ENCODE measurements at places on chromosomes 6 and 20.

DNA sequence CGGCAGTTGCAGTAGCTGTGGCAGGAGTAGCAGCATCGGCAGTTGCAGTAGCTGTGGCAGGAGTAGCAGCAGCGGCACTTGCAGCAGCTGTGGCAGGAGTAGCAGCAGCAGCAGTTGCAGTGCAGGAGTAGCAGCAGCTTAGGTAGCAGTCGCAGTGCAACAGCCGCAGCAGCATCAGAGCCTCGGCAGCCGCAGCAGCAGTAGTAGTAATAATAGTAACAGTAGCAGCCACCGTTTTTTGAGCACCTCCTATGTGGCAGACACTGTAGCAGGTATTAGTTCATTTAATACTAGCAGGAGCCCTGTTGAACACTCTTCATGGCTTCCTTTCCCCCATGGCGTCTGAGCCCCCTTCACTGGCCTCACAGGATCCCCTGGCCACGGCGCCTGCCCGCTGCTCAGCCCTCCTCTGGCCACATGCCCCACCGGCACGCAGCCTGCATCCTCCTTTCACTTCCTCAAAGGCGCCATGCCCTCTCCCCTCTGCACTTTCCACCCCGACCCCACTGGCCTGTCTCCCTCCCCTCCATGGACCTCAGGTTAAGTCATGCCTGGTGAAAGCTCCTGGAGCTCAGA, 19.1 kb upstream of the IRF4 start:
- DNase-seq, result no peak

GRCh38 chr6:15280028-15280427, 34.2 kb downstream of the JARID2 start:
- no peak for DNase-seq

DNA sequence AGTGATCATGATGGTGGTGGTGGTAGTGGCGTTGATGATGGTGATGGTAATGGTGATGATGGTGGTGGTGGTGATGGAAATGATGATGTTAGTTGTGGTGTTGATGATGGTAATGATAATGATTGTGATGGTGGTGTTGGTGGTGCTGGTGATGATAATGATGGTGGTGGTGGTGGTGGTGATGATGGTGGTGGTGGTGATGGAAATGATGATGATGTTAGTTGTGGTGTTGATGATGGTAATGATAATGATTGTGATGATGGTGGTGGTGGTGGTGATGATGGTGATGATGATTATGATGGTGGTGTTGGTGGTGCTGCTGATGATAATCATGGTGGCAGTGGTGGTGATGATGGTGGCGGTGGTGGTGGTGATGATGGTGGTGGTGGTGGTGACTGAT, 51.4 kb downstream of the ARHGAP40 start:
- no peak for DNase-seq

- DNase-seq, result no peak
Observed at GRCh38 chr6:43636308-43636659, 644 bp downstream of the MAD2L1BP start.

- no peak for DNase-seq
Observed at GRCh38 chr6:6350696-6351095, 30.2 kb upstream of the F13A1 start.

GRCh38 chr6:135117413-135117968, 62.9 kb upstream of the HBS1L start:
- DNase-seq, result no peak

DNA sequence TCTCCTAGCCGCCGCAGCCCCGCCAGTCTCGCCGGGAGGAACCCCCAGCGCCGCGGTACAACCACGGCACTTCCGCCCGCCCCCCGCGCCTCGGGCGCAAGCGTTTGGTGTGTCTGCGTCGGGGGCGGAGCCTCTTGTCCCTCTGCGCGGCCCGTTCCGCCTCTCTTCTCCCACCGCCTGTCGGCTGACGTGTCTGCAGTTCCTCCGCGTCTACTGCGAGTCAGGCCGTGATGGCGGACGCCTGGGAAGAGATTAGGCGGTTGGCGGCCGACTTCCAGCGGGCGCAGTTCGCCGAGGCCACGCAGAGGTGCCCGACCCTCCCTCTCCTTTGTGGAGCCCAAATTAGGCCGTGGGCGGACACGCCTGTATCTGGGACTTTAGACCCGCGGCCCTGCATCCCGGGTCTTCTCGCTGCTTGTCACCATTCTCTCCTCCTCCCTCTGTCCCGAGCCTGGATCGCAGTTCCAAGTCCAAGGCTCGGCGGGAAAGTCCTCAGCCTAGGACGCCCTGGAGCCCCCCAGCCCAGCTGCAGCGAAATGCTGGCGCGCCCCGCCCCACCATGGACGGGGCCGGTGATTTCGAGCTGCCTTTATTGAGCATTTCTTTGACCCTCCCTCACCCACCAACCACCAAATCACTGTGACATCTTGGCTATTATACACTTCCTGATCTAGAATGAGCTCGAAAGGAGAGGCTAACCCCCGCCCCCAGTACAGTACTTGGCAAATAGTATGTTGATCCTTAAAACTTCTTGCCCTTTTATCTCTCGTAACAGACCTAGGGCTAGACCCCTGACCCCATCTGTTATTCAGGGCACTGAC, at the start of gene UFL1:
Gene UFL1, plus strand, starts transcription at position 163 of the 821 bp plus-strand sequence. Its CDS starts 68 bp downstream, at position 231.
- DNase-seq, result peak; percentile 86

DNA sequence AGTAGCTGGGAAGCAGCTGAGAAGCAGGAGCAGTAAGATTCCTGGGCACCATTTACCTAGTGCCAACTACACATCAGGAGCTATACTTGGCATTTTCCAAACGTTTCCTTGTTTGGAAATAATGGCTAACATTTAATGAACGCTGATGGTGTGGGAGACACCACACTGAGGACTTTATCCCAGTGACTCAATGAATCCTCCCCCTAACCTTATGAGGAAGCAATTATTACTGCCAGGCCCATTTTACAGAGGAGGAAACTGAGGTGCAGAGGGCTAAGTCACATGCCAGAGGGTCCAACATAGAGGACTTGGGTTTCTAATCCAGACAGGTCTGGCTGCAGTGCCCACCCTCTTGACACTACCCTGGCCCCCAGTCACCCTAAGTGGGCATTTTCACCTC, 6.1 kb downstream of the PTGIS start:
- DNase-seq, result no peak

DNA sequence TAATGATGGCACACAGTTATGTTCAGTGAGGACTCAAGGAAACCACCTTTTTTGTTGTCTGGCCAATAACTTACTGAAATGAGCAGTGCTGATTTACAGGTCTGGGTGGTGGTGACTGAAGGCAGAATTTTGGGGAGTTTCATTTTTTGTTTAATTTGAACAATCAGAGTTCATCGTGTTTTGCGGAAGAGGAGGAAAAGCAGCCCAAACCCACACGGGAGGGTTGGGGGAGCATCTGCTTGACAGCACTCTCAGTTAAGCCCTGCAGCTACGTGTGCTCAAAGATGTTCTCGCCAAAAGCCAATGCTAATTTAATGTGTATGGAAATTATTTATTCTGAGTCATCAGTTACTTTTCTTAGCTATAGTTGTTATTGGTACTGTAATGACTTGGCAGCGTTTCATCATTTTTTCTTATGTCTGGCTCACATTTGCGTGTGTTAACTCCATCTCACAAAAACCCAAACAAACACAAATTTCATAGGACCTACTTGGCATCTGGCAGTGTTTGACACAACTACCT, 89.2 kb downstream of the UST start:
- peak; percentile 18 for DNase-seq

DNA sequence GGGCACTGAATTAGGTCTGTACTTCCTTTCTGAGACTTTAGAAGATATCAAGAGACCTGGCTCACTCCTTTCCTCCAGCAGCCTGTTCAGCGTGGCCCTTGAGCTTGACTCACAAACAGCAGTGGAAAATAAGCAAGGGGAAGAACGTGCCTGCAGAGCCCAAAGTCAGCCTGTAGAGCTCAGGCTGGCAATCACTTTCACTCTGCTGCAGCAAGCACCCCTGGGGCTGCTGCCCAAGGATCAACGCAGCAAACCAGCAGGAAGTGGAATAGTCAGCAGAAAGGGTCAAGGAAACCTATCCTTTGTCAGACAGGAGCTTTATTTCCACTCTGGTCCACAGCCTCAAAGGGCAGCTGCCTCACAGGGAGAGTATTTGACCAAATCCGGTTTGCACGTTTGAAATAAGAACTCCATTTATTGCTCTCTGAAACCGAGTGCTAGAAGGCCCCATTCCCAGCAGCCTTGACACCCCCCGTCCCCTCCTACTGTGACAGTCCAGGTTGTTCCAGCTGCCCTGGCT, 77.4 kb downstream of the PRDM1 start:
- peak; percentile 5 for DNase-seq

GRCh38 chr6:100138346-100139022, 144.5 kb upstream of the MCHR2 start:
- DNase-seq, result no peak

DNA sequence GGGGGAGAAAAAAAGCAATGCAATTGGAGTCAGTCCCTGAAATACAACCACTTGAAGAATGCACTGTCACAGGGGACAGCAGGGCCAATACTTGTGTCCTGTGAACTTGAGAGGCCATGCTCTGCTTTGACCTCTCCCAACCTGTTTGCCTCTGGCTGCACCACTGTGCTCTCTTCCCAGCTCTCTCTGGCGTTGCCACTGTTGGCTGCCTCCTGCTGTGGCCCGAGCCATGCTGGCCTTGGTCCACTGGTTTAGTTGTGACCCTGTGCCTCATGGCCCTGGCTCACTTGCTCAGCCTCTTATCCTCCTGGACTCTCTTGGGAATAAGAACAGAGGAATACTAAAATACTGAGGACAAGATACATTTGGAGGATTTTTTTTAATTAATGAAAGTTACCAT, 14.5 kb upstream of the FBXO30 start:
- DNase-seq, result no peak

GRCh38 chr6:31163922-31164321, 5.5 kb downstream of the TCF19 start:
- no peak for DNase-seq

GRCh38 chr20:51958099-51959065, 156.1 kb upstream of the SALL4 start:
- DNase-seq, result no peak

GRCh38 chr6:110757926-110758325, 57.3 kb downstream of the CDK19 start:
- no peak for DNase-seq

DNA sequence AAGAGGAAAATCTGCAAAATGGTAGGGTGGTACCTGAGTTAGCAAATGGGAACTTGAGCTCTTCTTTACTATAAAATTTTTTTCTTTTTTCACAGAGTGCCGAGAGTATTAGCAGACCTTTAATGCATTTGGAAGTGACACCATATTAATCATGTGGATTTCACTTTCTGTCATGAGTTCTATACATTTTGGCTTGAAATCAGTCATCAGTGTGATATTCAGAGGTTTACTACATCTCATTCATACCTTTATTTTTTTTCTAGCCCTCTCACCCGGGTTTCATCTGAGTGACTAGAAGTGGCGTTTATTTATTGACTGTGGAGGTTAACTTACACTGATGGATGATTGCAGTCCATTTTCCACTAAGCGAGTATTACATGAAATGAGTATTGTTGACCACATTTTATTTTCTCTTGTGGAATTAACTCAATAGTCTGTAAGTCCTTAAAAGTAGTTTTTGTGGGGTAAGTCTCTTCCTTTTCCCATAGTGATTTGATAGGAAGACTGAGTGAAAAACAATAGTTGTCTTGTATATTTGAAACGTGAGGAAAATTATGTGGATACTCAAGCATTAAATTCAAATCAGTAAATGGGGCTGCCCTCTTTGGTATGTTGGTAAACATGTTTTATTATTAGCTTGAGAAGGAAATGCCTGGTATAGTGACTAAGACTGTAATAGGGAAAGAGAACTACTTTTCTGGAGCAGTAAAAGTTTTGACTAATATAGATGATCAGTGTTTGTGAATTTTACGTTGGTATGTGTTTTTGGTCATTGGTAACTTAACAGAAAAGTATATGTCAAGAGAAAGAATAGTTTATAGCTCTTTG, 55.5 kb downstream of the JARID2 start:
- DNase-seq, result no peak

- no peak for DNase-seq
Observed at GRCh38 chr20:845226-845868, 11.8 kb downstream of the FAM110A start.

GRCh38 chr6:138814179-138814834, 18.4 kb downstream of the ECT2L start:
- DNase-seq, result no peak

DNA sequence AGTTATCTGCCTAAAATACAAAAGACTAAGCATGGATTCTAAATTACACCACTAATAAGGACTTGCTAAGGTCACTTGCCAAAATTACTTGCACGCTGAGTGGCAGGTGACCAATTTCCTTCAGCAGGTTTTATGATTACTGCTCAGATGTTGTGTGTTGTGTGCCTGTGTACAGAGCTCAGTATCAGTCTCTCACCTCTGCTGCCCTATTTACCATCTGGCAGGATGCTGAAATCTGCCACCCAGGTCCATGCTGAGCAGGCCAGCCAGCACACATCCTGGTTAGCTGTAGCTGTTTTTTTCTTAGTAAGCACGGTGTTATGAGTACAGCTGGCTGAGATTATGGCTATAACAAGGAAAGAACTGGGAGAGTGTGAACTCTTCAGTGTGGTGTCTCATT, 34.0 kb downstream of the ELOVL4 start:
- no peak for DNase-seq

DNA sequence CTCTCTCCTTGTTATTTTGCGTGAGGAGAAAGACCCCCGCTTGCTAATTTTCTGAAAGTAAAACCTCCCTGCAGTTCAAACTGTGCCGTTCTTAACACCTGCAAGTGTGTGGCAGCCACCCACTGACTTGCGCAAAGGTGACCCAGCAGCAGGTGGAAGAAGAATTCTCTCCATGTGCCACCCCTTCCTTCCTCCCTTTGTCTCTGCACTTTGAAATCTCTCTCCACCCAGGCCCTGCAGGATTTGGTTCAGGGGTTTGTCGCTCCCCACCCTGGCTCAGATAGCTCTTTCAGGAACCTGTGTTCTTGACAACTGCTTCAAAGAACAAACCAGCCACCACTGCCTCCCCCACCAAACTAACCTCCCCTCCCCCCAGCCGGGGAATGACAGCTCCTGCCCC, 41.4 kb downstream of the ZNF831 start:
- DNase-seq, result no peak

DNA sequence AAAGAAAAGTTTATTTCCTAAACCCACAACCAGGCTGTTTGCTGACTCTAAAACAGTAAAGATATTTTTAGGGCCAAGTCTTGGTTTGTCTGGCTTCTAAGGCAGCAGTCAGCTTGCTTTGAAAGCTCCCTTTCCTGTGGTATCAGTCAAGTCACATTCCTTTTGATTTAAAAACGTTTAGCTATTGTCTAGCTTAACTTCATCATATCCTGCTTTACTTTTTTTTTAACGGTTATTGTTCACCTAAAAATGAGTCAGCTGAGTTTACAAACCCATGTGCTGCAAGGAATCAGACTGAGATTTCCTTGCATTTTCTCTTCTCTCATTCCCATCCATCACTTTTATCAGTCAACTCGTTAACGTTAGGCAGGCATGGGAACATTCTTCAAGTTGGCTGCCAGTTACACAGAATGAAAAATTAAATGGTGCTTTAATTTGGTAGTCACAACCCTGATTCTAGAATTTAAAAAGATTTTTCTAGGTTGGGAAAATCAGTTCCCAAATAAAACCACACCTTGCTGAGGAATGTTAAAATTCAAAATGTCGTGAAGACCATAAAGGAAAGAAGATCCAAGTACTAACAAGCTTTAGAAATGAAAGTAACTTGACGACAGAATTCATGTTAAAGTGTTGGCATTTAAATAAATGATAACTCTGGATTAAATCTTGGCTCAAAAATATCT, 45.9 kb downstream of the ELOVL5 start:
- no peak for DNase-seq

GRCh38 chr20:19423900-19424620, 211.6 kb downstream of the SLC24A3 start:
- no peak for DNase-seq

All from stimulated activated CD4-positive, alpha-beta T cell treated with anti-CD3 and anti-CD28 coated beads, Interleukin-1b, Interleukin-23, amount 100 ng/mL, for 4 hours (primary cell).